ENCODE measurements at places on chromosomes 5 and 9.
A peak's percentile ranks its signal among the peaks of the same experiment; 100 is the strongest.

- no peak for ATAC-seq
Observed at GRCh38 chr5:19910136-19910535, 77.9 kb downstream of the CDH18 start.

GRCh38 chr5:72151169-72151568 lies 43.9 kb downstream of the MAP1B start:
- ATAC-seq: no peak

- no peak for ATAC-seq
Observed at GRCh38 chr9:61665829-61666228, 476.0 kb downstream of the SPATA31A7 start.

DNA sequence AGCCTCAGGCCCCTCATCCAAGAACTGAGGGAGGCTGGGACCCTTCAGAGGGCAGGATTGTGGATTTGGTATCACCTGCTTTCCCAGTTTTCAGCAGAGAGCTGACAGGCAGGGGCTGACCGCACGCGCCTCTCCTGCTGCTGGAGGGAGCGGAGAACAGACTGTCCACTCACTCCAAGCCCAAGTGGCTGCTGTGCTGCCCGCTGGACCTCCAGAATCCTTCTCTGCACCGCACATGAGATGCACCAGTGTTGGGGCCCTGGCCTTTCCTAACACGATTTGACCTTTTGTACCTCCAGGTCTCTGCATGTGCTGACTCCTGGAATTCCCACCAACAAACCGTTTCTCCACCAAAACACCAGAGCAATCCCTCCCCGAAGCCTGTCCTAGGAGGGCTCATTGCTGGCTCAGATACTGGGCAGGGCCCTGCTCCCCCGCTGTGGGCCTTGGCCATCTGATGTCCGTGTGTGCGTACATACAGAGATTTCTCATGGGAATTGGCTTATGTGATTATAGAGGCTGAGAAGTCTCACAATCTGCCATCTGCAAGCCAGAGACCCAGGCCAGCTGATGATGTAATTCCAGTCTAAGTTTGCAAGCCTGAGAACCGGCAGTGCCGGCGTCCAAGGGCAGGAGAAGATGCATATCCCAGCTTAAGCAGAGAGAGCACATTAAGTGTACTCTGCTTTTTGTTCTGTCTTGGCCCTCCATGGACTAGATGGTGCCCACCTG lies 141.7 kb downstream of the GADD45G start:
- ATAC-seq: no peak

DNA sequence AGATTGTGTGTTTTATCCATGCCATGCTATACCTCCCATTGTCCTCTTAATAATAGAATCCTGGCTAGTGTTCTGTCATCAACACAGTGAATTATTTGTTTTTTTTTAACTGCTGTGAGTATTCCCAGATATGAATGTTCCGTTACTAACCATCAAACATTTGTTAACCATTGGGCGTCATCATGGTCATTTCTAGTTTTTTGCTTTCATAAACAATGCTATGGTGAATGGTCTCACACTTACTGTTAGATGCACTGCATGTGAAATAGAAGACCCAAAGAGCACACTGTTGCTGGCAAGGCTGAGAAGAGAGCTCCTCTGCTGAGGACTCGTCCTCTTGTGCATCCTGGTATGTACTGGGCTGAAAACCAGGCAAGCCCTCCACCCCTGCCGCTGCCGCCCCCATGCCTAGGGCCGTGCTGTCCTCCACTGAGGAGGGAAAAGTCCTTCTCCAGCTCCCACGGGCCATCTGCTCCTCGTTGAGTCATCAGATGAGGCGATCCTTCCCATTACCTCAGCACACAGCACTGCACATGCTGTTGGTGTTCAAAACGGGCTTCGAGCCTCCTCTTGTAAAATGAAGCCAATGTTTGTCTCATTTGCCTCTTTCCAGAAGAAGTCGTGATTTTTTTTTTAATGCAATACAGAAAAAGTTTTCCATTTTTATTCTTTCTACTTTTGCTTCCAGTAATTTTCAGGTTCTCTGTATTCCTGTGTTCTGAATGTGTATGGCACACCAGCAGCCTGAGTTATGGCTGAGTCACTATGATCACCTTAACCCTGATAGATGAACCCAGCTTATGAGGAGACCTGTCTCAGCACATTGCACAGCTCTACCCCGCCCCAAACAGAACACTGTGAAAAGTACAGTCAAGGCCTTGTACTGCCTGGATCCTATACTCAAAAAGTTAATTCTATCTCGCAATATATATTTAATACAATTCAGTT lies 219.0 kb downstream of the AOPEP start:
- ATAC-seq: no peak

- no peak for ATAC-seq
Observed at GRCh38 chr9:123555646-123556045, 199.6 kb downstream of the CRB2 start.

GRCh38 chr9:107784235-107784958 lies 294.8 kb upstream of the KLF4 start:
- ATAC-seq: no peak

GRCh38 chr9:109039539-109039938 lies 26.2 kb upstream of the CTNNAL1 start:
- ATAC-seq: no peak

DNA sequence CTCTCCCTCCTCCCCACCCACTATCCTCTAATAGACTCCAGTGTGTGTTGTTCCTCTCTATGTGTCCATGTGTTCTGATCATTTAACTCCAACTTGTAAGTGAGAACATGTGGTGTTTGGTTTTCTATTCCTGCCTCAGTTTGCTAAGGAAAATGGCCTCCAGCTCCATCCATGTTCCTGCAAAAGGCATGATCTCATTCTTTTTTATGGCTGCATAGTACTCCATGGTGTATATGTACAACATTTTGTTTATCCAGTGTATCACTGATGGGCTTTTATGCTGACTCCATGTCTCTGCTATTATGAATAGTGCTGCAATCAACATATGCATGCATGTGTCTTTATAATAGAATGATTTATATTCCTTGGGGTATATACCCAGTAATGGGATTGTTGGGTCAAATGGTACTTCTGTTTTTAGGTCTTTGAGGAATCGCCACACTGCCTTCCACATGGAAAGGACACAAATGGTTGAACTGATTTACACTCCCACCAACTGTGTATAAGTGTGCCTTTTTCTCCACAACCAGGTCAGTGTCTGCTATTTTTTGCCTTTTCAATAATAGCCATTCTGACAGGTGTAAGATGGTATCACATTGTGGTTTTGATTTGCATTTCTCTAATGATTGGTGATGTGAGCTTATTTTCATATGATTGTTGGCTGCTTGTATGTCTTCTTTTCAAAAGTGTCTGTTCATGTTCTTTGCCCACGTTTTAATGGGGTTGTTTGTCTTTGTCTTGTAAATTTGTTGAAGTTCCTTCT lies 96.5 kb upstream of the DAB2 start:
- no peak for ATAC-seq

GRCh38 chr5:77629509-77630113 lies 8.9 kb downstream of the OTP start:
- ATAC-seq: no peak

- ATAC-seq: no peak
Observed at GRCh38 chr5:180331647-180331950, 21.5 kb downstream of the GFPT2 start.

GRCh38 chr5:35320029-35320428 lies 89.7 kb upstream of the PRLR start:
- ATAC-seq: no peak

DNA sequence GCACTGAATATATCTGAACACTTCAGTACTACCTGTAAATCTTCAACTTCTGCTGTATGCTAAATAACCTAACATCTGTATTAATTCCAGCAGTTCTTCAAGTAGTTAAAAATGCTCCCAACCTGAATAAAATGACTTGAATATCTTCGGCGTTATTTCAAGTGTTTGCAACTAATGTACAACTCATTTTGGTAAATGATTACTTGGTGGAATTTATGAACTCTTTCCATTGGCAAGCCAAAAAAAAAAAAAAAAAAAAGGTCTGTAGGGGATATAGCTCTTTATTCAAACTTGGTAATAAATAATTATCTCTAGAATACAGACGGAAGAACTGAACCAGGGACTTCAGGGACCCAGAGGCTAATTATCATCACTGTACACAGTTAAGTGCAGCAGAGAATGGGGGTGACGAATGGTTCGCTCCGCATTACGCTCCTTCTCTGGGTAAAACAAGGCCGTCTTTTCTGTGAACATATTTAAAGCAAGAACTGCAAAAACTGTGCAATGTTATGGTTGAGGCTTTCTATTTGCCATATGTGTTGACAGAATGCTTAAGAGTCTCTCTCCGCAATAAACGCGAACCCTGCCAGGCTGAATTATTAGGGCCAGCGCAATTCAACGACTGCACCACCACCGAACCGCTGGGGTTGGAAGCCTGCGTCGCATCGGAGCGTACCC lies 1.9 kb upstream of the ERBIN start:
- no peak for ATAC-seq

GRCh38 chr9:128226412-128226801 lies 23.2 kb downstream of the DNM1 start:
- no peak for ATAC-seq

DNA sequence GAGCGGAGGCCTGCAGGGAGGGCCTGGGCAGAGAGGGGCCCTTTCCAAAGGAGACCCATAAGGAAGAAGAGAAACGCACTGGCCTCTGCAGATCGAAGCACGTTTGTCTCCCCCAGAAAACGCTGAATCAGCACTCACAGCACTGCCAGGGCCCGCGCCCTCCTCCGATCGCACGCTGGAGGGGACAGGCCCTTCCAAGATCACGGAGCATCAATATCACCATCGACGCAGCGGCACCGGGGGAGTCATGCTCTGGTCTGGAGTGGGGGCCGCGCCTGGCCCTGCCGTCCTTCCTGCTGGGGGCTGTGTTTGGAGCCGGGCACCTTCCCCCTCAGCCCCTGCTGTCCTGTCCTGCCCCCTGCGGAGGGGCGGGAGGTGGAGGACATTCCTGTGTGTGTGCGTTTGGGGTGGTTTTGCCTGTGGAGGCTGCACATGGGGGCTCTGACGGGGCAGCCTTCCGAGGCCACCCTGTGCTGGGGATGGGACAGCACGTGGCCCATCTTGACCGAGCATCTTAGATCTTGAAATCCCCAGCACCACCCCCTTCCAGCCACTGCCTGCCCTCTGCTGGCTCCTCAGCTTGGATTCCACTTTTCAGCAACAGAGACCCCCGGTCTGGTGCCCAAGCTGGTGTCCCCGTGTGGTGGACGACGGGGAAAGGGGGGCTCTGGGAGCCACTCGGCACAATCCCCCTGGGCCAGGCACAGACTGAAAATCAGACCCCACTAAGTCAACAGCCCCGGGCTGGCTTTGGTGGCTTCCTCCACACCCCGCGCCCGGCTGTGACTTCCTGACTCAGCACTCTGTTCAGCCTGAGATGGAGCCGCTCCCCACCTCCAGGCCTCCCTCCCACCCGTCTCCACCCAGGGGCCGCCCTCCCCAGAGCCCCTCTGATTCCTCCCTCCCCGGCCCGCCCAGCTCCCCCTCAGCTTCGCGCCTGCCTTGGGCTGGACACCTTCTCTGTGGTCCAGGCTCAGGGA lies 8.3 kb downstream of the TMEM250 start:
- ATAC-seq: peak; percentile 6

DNA sequence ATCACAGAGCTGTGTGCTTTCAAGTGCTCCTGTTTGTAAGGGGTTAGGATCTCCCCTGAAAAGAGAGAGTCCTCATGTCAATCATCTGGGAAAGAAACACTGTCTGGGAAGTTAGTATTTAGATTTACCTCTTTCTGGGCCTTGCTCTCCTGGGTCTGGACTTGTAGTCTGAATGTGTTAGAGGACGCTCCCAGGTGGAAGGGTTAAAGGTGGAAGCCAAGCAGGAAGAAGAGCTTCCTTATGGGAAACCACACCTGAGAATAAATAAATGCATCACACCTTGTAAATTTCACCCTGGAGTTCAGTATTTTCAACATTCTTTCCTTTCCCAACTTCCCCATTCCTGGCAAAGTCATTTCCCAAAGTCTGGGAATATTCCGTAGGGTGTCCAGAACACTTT lies 1.3 kb downstream of the PLGRKT start:
- no peak for ATAC-seq

GRCh38 chr5:174553556-174553955 lies 170.8 kb upstream of the MSX2 start:
- ATAC-seq: no peak

DNA sequence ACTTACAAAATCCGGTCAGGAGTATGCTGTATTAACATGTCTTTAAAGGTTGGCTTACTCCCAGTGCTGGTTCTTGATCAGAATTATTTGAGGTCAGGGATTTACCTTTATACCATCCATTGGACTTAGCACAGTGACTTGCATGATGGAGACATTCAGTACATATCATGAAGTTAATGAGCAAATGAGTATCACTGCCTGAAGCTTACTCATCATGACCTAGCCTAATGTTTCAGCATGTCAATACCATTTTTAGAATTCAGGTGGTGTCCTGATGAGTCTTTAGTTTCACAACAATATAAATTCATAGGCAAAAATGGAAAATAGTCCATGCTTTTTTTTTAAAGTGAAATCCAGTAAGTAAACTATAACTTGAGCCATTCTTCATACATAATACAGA lies 226.0 kb upstream of the C9orf72 start:
- no peak for ATAC-seq

DNA sequence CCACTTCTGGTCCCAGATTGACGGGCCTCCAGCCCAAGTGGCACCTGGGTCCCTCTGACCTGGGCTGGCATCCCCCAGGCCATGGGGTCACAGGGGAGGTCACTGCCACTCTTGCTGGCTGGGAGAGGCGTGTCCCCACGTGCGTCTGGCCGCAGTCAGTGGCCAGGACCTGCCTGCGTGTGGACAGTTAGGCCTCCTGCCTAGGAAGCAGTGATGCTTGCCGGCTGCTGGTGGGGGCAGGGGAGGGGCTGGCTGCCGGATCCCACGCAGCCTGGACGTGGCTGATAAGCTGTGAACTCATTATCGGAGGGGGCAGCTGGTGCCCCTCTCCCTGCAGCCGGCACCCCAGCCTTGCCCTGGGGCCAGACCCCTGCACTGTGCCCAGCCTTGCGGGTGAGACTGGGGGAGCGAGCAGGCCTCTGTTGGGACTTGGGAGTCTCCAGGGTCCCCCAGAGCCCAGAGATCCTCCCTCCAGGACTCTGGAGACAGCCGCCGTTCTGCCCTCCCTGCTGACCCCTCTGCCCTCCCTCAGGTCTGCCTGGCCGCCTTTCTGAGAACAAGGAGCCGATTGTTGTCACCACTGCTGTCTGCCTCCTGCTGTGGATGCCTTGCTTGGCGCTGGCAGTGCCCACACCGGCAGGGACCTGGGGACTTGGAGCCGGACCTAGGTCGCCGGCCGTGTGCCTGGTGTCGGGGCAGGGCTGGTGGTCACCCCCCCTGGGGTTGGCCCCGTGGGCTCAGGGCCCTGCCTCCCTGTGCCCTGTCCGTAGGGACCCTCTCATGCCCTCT lies 12.3 kb downstream of the RXRA start:
- no peak for ATAC-seq

- ATAC-seq: no peak
Observed at GRCh38 chr5:28301712-28302111, 1263.3 kb upstream of the CDH9 start.

- peak; percentile 53 for ATAC-seq
Observed at GRCh38 chr5:157116483-157116954, 7.7 kb upstream of the HAVCR2 start.

- ATAC-seq: no peak
Observed at GRCh38 chr5:146796911-146797310, 81.6 kb downstream of the PPP2R2B start.

- no peak for ATAC-seq
Observed at GRCh38 chr9:130142056-130142455, 30.1 kb upstream of the NCS1 start.

GRCh38 chr9:14741369-14741768 lies 18.8 kb upstream of the CER1 start:
- ATAC-seq: no peak

GRCh38 chr5:1698589-1699316 lies 100.9 kb downstream of the MRPL36 start:
- peak; percentile 72 for ATAC-seq

- ATAC-seq: no peak
Observed at GRCh38 chr5:115333164-115333563, 36.7 kb upstream of the CCDC112 start.

- ATAC-seq: peak; percentile 30
Observed at GRCh38 chr5:16459451-16459850, 6.1 kb downstream of the ZNF622 start.

Data from activated CD4-positive, CD25-positive, alpha-beta regulatory T cell treated with anti-CD3 and anti-CD28 coated beads, Interleukin-2, amount 50 U/mL, for 24 hours (primary cell).